ENCODE measurements at places on chromosomes 3 and 15.

GRCh38 chr15:63939531-63940130 is 105.9 kb upstream of the HERC1 start:
- DNase-seq: peak; percentile 18

DNA sequence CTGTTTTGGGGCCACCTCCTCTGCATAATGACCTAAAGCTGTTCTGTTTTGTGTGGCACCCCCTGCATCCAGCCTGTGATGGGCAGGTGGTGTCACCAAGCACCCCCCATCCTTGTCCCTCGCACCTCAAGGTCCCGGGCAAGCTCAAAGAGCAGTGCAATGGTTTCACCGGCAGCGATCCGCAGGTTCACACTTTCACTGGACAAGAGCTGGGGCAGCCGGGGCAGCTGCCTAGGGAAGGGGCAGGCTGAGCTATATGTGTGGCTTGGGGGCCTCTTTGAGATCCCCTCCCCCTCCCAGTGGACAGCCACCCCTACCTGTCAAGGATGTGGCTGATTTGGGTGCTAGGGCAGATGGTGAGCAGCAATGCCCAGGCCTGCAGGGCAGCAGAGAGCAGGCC is 3.1 kb downstream of the IFRD2 start:
- no peak for DNase-seq

- no peak for DNase-seq
Measured at GRCh38 chr3:34859746-34860145, 779.6 kb upstream of the ARPP21 start.

DNA sequence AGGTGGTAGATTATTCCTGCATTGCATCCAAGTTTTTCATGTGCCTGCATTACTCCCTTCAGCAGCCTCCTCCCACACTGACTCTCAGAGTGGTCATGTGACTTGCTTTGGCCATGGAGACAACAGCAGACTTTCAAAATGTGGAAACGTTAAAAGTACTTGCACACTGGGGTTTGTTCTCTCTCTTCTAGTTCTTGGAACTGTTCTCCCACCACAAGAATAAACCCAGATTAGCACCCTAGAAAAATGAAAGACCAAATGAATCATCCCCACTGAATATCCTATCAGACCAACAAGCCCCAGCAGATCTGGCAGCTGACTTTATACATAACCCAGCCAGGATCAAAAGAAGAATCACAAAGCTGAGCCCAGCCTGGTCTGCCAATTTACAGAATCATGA is 398.5 kb downstream of the VPS13C start:
- DNase-seq: no peak
